ENCODE measurements at places on chromosomes 5 and 9.
A peak's percentile ranks its signal among the peaks of the same experiment; 100 is the strongest.

DNA sequence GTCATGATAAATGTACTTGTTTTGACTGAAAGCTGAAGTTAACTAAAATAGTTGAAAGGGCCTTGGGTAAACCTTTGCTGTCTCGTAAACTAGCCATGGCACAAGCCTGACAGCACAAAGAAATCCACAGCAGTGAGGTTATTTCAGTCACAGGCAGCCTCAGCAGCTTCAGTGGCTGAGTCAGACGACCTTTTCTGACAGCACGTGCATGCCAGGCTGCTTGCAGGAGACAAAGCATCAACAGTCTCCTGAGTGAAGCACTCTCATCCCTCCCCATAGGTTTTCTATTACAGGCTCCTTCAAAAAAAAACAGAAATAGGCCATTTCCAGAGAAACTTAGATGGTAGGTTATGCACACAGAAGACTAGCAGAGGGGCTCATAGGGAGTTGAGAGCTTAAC is 34.6 kb downstream of the OXCT1 start:
- DNase-seq = peak; percentile 89

GRCh38 chr9:86407022-86407421 is 52.8 kb upstream of the TUT7 start:
- DNase-seq = peak; percentile 80

DNA sequence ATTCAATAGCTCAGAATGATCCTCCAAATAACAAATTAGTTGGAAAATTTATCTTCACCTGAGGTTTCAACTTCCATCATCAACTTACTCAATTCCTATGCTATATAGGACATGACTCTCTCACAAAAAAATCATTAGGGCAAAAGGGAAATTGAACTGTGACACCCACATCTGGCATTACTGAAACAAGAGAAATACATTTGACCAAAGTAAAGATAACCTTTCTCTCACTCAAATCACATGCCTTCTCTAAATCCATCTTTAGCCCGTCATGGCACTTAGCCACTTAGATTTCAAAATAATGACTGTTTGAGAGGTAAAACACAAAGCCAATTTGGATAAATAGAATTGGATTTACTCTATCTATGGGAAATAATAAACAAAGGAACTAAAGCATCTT is 126.4 kb downstream of the ADAMTS6 start:
- DNase-seq = peak; percentile 36

- DNase-seq = peak; percentile 42
These were observed 5.6 kb downstream of the P4HA2 start for GRCh38 chr5:132221781-132222648.

- no peak for DNase-seq
These were observed 13.5 kb downstream of the B4GALT1 start for GRCh38 chr9:33153666-33154065.

All from iris pigment epithelial cell (primary cell).